ENCODE measurements at places on chromosomes 2 and 18.
A peak's percentile ranks its signal among the peaks of the same experiment; 100 is the strongest.

- no peak for DNase-seq
Measured at GRCh38 chr2:148292431-148292830, 271.5 kb downstream of the MBD5 start.

- no peak for DNase-seq
Measured at GRCh38 chr2:176018708-176019107, 16.6 kb upstream of the LNPK start.

GRCh38 chr2:176873403-176873802 is 339.2 kb upstream of the HNRNPA3 start:
- no peak for DNase-seq

- no peak for DNase-seq
Measured at GRCh38 chr2:72128059-72128842, 19.4 kb downstream of the CYP26B1 start.

DNA sequence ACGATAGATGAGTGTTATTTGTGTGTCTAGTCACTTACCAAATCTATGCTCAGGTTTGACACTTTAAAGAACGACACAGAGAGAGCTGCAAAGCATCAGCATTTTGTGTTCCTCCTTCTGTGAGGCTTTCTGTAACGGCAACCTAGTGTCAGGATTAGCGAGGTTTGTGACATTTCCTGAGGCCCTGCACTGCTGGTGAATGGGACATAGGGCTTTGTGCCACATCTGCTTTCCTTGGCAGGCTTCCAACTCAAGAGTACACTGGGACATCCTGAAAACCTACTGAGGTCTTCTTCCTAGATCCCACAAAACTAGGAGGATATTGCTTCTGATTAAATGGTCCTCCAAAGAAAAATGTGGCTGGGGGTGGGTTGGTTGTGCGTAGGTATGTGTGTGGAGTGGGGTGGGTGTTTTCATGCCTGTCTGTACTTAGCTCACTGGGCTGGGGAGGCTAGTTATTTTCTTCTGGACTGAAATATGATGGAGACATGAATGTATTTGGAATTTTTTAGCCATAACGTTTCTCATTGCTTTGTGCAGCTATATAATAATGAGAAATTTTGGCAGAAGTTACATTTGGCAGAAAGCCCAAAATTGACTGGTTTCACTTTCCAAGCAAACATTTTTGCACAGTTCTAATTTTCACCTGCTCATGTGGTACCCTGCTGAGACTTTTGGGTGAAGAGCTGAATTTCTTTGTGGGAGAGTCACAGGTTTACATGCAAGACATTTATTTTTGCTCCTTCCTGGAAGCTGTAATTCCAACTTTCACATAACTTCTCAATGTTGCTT is 308.4 kb downstream of the XIRP2 start:
- no peak for DNase-seq

- DNase-seq = no peak
Measured at GRCh38 chr2:1400943-1401735, 12.1 kb upstream of the TPO start.

- DNase-seq = no peak
Measured at GRCh38 chr2:186772579-186772978, 76.4 kb downstream of the ZSWIM2 start.

DNA sequence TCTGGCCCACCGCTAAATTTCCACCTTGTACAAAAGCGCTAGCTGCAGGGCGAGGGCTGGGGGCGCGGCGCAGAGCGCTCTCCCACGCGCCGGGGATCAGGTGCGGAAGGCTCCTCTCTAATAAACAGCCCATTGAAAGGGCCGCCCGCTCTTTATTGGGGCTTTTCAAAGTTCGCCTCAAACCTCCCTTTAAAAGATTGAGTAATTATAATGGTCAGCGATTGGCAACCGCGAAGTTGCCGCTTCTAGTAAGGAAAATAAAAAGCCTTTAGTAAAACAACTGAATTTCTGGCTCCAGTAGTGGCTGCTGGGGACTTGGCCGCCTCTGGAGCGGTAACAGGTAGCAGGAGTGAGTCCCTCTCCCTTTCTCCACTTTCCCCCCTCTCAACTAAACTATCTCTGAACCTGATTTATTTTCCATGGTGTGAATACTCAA is 755 bp downstream of the NEUROD1 start:
- no peak for DNase-seq

DNA sequence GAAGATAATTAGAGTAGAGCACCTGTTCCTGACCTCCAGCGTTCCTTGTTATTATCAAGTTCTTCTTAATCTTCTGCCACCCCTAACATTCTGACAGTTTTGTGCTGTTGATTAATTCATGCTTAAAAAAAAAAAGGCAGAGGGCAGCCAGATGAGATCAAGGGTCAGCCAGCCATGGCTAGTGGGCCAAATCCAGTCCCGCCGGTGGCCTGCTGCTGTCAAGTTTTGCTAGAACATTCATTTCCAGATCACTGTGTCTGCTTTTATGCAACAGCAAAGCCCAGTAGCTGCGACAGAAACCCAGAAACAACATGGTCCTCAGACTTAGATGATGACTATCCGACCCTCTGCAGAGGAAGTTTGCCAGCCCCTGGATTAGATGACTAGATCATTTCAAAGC is 101.6 kb downstream of the RNF144A start:
- no peak for DNase-seq

DNA sequence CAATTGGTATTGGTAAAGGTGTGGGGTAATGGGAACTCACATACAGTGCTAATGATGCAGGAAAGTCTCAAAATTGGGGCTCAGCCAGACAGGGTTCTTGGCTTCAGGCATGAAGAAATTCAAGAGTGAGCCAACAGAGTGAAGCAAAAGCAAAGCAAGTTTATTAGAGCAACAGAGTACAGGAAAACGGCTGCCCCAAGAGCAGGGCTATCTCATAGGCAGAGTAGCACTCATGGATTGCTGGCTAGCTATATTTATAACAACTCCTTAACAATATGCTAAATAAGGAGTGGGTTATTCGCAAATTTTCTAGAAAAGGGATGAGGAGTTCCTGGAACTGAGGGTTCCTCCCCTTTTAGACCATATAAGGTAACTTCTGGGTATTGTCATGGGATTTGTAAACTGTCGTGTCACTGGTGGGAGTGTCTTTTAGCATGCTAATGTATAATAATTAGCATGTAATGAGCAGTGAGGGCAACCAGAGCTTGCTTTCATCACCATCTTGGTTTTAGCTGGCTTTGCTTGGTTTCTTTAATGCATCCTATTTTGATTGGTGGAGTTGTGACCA is 233.8 kb upstream of the NOL4 start:
- no peak for DNase-seq

GRCh38 chr2:189826039-189826438 is 41.8 kb downstream of the PMS1 start:
- no peak for DNase-seq

- no peak for DNase-seq
Measured at GRCh38 chr2:49237867-49238603, 83.7 kb upstream of the FSHR start.

GRCh38 chr2:142915502-142915901 is 38.0 kb downstream of the KYNU start:
- DNase-seq = no peak

DNA sequence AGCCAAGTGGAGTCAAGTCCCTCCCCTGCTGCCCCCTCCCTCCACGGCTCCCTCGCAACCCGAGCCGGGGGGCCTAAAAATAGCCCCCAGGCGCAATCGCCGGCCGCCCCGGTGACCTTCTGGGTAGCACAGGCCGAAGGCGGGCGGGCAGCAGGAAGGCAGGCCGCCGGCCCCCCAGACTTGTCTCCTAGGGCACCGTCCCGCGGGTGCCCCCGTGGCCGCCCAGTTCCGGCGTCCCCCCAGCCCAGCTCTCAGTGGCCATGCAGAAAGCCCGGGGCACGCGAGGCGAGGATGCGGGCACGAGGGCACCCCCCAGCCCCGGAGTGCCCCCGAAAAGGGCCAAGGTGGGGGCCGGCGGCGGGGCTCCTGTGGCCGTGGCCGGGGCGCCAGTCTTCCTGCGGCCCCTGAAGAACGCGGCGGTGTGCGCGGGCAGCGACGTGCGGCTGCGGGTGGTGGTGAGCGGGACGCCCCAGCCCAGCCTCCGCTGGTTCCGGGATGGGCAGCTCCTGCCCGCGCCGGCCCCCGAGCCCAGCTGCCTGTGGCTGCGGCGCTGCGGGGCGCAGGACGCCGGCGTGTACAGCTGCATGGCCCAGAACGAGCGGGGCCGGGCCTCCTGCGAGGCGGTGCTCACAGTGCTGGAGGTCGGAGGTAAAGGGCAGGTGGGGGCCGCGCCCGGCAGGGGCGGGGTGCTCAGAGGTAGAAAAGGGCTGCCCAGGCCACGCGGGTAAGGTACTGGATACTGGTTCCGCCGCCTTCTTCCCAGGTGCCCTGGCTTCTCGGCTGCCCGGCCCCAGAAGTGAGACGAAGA is at the start of gene SPEG:
Gene SPEG, plus strand, starts transcription at position 126 of the 808 bp plus-strand sequence. Its CDS starts 135 bp downstream, at position 261.
- DNase-seq = no peak

GRCh38 chr2:217755027-217755745 is 247.6 kb downstream of the TNS1 start:
- no peak for DNase-seq

DNA sequence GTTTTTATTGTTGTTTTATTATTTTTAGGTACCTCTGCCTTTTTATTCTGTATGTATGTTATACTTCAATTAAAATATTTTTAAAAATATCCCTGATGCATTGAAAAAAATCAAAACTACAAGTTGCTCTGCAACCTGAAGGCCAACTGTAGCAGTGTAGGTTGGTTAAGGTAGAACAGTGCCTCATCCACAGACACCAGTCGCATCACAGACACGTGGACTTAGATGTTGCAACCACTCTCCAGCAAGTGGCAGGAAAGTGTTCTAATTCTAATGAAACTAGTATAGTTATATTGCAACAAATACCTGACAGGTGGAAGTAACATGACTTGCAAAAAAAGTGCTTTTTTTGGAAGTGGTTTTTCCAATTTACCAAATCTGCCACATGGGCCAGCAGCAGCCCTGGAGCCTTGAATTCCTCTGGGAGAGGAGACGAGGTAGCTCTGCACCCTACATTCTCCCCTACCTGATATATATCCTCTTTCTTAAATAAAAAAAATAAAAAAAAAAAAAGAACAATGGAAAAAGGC is 28.4 kb upstream of the SLC3A1 start:
- no peak for DNase-seq

- DNase-seq = no peak
Measured at GRCh38 chr18:73258375-73259087, 390.7 kb upstream of the NETO1 start.

- DNase-seq = no peak
Measured at GRCh38 chr2:761384-761783, 84.2 kb upstream of the TMEM18 start.

DNA sequence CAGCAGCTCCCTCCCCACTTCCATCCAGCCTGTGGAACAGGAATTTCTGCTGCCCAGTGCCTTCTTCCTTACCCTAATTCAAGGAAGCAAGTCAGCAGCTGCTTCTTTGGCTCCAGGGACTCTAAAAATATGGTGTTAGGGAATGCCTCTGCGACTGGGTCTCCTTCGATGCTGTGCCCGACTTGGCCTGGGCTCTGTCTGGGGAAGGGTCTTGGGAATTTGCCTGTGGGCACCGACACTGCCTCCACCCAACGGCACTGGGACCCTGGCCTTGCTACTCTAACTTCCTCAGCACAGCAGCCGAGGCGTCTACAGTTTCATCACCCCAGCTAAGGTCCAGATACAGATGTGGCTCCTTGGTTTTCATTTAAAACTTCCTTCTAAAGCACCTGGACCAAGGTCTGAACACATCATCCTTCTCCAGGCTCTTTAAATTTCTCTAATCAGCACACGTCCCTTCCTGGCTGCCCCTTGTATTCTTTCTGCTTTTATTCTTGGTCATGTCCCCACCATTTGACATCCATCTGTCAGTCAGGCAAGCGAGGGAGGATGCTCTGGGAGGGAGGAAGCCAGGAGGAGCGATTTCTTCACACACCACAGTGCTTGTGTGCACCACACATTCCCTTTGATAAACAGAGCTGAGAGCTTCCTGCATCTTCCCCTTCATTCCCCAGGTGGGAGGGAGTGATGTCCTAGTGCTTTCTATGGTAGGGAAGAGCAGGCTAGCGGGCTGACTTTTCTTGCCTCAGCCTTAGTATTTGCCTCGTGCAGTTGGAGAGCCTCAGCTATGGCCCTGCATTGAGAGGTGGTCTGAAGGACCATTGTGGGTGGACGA is 6.8 kb downstream of the LBH start:
- no peak for DNase-seq

GRCh38 chr2:208025814-208026184 is 472 bp upstream of the PLEKHM3 start:
- peak; percentile 2 for DNase-seq

DNA sequence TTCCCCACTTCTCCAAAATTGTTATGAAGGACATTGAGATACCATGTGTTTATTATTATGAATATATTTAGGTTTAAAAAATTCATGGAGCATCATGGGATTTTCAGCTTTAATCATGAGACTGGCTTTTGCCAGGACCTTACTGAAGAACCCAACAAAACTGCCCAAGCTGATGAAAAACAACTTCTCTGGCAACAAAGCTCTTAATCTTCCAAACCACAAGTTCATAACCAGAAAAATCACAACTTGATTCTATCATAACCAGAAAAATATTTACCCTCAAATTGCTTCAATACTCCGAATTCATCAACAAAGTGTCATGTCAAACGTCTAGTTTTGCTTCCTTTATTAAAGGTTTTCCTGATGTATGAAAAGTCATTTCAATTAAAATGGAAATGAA is 971.8 kb upstream of the ACVR2A start:
- no peak for DNase-seq

All from stimulated activated CD8-positive, alpha-beta memory T cell treated with anti-CD3 and anti-CD28 coated beads, Interleukin-12 subunit alpha, Interleukin-12 subunit beta, amount 100 ng/mL, for 4 hours (primary cell).